ENCODE measurements at places on chromosomes 11 and 22.

GRCh38 chr11:120547316-120547715 is 35.8 kb downstream of the GRIK4 start:
- DNase-seq, result no peak

- DNase-seq, result no peak
Observed at GRCh38 chr22:48451891-48452290, 1375.8 kb downstream of the BRD1 start.

DNA sequence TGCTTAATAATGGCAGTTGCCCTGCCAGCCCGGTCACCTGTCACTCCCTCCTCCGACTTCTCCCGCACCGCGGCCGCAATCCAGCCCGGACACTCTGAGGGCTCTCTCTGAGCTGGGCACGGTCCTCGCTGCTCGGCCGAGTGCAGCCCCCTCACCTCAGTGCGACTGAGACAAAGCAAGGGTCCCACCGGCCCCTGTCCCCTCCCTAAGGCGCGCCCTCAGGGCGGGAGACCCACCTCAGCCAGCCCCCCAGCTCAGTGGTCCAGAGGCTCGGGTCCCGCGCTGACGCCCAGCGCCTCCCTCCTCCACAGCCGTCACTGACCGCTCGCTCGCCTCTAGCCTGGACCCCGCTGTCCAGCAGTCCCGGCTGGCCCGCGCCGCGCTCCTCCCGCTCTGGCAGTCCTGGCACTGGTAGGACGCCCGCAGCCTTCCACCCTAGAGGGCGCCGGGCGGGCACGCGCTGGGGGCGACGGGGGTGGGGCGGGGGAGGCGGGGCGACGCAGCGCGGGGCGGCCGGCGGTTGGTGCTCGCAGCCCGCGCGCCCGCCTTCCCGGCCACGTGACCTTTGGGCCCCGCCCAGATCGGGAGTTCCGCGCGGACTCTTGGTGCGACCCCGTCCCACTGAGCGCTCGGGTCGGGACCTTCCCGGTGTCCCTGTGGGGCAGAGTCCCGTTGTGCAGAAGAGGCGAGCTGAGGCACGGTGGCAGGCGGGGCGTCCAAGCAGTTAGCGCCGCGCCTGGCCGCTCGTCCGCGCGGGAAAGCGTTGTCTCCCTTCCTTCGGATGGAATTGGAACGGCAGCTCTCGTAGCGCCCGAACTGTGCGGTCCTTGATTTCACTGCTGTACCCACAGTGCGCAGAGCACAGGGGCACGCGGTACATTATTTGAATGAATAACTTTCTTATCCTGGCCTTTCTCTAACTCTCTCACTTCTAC is 7.8 kb upstream of the L3MBTL2 start:
- peak; percentile 87 for DNase-seq

DNA sequence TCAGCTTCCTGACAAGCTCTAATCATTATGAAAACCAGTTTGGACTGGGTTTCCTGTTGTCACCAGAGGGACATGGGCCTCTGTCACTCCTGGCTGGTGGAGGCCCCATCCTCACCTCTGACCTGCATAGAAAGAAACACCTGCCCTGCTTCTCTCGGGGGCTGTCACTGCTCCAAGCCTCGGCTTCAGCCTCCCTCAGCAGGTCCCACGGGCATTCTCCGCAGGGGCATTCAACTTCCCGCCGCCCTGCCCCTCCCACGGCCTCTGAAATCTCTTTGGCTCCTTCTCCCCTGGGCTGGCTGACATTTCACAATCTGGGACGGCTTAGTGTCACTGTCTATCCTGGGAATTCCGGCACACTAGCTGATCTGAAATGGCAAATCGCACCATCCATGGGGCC is 257.9 kb downstream of the CTTN start:
- DNase-seq, result no peak

GRCh38 chr11:33160136-33160535 is 1.1 kb downstream of the CSTF3 start:
- no peak for DNase-seq

GRCh38 chr22:44361391-44362126 is 48.8 kb upstream of the SHISAL1 start:
- no peak for DNase-seq

DNA sequence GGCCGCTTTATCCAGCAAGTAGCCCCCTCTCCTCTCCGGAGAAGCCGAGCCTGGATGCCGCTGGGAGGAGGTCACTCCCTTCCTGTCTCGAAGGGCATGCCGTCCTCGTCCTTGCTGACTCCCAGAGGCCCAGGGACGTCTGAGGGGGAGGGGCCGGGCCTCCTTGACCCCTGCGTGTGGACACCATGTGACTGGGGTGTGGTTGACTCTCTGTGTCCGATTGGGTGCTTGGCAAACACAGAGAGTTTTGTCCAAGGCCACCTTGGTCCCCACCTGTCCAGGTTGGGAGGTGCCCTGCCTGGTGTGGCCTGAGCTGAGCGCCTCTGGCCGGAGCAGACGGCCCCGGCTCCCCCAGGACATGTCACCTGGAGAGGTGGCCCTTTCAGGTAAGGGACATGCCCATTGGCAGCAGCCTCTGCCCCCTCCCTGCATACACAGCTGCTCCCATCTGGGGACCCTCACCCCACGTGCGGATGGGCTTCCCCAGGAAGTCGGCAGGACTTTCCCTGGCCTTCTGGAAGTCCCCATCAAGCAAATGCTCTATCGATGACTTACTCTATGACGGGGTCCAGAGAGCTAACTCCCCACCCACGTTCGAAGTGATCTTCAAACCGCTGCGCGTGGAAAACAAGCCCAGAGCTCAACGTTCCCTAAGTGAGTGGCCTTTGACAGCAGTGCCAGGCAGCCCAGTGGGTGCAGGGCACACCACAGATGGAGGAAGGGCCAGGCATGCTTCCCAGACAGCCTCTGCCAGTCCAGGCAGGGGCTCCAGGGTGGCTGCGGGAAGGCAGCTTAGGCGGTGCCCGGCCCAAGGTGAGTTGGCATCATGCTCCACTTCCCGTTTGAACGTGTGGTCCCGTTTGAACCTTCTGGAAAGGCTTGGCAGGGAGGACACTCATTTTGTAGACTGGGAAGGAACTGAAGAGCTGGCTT is at the start of gene SMIM38:
TSS of gene SMIM38 (plus strand) at position 634 of the 933 bp plus-strand sequence. CDS start 1,912 bp downstream, outside the sequence.
- no peak for DNase-seq

GRCh38 chr11:99015634-99016454 is 4.9 kb upstream of the CNTN5 start:
- DNase-seq, result no peak

GRCh38 chr11:30328681-30329080 is 5.8 kb downstream of the ARL14EP start:
- no peak for DNase-seq

GRCh38 chr11:69287968-69288882 is 5.7 kb upstream of the MYEOV start:
- no peak for DNase-seq

DNA sequence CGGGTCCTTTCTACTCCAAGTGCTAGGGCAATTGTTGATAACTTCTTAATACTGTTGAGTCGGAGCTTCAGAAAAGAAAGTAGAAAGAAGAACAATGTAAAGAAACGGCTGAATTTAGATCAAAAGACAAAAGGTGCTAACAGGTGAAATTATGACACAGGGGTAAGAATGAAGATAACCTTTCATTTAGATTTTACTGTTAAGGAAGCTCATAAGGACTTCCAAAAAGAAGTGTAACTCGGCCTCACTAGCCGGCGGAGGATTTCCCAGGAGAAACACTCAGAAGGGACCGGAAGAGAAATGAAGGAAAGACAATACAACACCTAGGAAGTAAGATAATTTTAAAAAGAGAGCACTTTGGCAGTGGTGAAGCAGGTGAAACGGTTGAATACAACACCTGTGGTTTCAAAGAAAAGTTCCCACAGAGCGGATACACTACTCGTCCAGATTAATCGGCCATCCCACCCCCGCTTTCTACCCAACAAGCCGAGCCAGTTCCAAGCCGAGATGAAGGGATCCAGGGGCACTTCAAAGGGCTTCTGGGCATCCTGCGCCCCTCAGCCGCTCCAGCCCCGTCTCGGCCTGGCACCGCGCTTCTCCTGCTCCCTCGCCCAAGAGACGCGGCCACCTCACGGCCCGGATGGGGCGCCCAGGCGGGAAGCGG is 737 bp downstream of the PPP2R1B start:
- no peak for DNase-seq

GRCh38 chr11:131909426-131910177 is 539.2 kb downstream of the NTM start:
- no peak for DNase-seq

DNA sequence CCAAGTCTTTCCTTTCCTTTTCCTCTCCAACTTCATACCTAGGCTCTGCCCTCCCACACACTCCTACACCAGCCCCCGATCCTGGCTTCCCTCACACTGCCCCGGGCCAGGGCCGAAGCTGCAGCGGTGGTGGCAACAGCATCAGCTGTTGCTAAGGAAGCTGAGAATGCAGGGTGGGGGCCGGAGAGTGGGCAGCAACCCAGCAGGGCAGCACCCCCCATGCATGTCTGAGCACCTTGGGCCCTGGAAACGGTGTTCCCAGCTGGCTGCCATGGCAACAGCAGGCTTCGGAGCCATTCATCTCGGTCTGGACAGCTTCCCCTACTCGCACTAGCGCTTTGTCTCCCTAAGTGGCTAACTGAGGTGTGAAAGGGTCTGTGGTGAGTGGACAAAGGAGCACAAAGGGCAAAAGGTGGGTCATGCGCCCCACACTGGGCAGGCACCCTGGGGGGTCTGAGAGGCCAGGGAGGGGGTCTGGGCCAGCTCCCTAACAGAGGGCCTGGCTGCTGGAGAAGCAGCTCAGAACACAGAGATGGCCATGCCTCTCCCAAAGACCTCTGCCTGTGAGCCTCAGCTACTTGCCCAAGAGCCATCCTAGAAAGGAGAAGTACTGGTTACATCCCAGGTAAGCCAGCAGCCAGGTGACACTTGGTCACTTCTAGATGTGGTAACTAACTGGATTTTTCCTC is 42.1 kb upstream of the JAM3 start:
- no peak for DNase-seq

DNA sequence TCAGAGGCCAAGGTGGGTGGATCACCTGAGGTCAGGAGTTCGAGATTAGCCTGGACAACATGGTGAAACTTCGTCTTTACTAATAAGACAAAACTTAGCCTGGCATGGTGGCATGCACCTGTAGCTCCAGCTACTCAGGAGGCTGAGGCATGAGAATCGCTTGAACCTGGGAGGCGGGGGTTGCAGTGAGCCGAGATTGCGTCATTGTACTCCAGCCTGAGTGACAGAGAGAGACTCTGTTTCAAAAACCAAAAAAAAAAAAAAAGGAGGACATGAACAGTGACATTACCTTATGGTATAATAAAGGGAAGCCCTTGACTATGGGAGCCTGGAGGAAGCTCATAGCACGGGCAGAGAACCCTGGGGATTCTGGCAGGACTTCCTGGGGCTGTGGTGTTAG is 16.5 kb upstream of the PLEKHB1 start:
- DNase-seq, result no peak

GRCh38 chr11:102780491-102780918 is at the start of gene MMP10:
Gene MMP10 (minus strand): TSS chr11:102780628. CDS start chr11:102780591, 37 bp downstream.
- DNase-seq, result no peak

- no peak for DNase-seq
Observed at GRCh38 chr22:45314054-45314721, 4.5 kb downstream of the FAM118A start.

DNA sequence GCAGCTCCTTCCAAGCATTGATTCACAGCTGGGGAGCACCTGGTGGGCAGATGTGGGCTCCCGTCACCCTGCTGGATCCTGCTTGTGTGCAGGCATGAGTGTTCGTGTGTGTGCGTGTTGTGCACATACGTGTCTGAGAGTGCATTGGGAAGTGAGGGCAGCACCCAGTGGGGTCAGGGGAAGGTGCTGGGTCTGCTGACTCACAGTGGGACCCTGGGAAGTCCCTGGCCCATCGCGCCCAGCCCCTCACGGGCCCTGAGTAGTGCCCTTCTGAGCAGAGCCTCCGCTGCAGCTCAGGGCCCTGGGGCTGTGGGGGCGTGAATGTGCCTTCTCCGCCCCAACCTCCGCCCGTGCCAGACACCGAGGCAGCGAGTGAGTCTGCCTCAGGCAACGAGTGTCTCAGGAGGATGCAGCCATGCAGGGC is 36.8 kb downstream of the WNT11 start:
- no peak for DNase-seq

DNA sequence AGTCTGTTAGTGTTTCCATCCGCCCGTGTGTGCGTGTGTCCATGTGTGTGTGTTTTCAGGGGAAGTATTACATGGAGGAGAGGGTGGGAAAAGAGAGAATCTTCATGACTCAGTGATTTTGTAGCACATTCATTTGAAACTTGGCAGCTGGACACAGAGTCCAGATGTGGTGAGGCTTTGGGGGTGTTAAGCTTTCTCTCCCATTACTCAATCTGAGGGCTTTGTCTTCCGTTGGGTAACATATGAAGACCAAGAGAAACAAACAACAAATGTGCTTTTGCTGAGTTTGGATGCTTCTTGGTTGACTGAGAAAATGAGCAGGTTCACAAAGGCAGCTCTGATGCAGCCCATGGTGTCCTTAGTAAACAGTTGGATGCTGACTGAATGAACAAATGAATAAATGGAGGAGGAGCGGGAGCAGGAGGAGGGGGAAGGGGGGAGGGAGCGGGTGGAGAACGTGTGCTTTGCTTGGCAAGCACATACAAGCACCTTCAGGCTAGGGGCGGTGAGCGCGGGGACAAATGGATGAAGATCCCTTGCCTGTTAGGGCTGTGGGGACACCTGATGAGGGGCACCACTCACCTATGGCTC is 104.3 kb downstream of the ST3GAL4 start:
- no peak for DNase-seq

- no peak for DNase-seq
Observed at GRCh38 chr22:19980766-19981165, 35.9 kb downstream of the ARVCF start.

DNA sequence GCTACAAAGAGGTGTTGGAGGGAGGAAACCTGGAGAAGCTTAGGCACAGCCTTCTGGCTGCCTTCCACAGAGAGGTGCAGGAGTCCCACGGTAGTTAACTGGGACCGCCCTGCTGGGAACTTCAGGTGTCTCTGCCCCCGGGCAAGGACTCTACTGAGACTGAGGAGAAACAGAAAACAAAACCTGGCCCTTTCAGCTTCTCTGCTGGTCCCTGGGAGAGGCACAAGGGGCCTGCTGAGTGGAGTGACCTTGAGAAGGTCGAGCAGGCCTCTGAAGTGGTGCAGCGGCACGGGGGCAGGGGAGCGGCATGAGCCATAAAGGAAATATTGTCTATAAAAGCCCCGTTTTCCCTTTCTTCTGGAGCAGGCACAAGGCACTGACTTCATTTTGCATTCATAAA is 38.9 kb downstream of the NTM start:
- no peak for DNase-seq

GRCh38 chr22:30380011-30380410 is 7.2 kb downstream of the RNF215 start:
- no peak for DNase-seq

GRCh38 chr11:65945941-65946558 is 770 bp downstream of the TSGA10IP start:
- no peak for DNase-seq

GRCh38 chr11:69463181-69463994 is 18.1 kb upstream of the LINC01488 start:
- no peak for DNase-seq

Measured in activated T-cell treated with anti-CD3 and anti-CD28 coated beads, Interleukin-2, amount 50 U/mL, for 1 hour (primary cell).